ENCODE measurements at places on chromosomes 16 and 17. TPM values are rescaled to one million over a fixed set of nuclear protein-coding genes. Genes with fewer than 3 reads are reported as not detected.

GRCh38 chr17:39871801-39872200, 3.8 kb downstream of the ZPBP2 start:
- DNase-seq: no peak

DNA sequence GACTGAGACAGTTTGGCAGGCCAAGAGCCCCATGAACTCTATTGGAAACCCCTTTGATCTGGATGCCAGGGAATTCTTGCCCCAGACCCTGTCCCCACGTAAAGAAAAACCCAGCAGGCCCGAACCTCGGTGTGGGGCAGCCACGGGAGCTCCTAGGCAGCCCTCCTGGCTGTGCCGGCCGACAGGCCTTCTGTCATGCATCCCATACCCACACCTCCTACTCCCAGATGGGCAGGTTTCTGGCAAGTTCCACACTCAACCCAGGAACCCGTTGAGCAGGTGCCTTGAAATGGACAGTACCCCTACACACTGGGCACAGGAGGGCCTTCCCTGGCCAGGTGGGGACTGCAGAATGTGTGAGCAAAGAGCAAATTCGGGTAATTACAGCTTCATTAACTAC, 23.6 kb upstream of the ATP2C2 start:
- no peak for DNase-seq

- DNase-seq: no peak
Observed at GRCh38 chr16:66574081-66574480, 5.2 kb upstream of the CMTM2 start.

Gene ATP1B2
- not detected for total RNA-seq

Gene SKA2
- 12.4 TPM for total RNA-seq

Gene NOTUM
- not detected for total RNA-seq

Gene PIRT
- not detected for total RNA-seq

DNA sequence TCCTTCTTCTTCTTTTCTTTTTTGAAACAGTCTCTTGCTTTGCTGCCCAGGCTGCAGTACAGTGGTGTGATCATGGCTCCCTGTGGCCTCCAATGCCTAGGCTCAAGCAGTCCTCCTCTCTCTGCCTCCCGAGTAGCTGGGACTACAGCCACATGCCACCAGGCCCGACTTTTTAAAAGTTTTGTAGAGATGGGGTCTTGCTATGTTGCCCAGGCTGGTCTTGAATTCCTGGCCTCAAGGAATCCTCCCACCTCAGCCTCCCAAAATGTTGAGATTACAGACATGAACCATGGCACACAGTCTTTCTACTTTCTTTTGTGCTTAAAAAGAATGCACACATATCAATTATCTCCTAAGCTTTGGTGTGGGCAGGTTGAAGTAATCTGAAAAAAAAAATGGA, 61.0 kb upstream of the DNAJA2 start:
- DNase-seq: no peak

Gene CACNG3
- not detected for total RNA-seq

Gene SULT1A1
- total RNA-seq: 19.0 TPM

- DNase-seq: no peak
Observed at GRCh38 chr17:38697061-38697820, 7.8 kb upstream of the MLLT6 start.

- DNase-seq: no peak
Observed at GRCh38 chr16:19963301-19963700, 78.7 kb upstream of the GPRC5B start.

Gene FSCN2
- total RNA-seq: 4.2 TPM

Gene INO80E
- 84.8 TPM for total RNA-seq

DNA sequence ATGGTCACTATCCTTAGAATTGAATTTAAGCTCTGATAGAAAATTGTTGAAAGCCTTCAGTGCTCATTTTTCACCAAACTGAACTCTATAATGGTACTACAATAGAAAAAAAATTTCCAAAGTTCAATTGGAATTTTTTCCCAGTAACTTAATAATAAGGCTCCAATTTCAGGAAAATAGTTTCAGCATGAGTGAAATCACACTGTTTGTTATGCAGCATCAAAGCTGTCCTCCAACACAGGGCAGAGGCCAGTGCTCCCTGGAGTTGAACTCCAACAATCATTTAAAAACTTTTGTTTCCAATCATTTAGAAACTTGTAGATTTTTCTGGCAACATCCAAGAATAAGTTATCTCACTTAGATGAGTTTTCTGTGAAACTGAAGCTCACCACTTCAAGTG, 103.1 kb upstream of the HSBP1 start:
- DNase-seq: no peak

Gene CCR7
- 361 TPM for total RNA-seq

DNA sequence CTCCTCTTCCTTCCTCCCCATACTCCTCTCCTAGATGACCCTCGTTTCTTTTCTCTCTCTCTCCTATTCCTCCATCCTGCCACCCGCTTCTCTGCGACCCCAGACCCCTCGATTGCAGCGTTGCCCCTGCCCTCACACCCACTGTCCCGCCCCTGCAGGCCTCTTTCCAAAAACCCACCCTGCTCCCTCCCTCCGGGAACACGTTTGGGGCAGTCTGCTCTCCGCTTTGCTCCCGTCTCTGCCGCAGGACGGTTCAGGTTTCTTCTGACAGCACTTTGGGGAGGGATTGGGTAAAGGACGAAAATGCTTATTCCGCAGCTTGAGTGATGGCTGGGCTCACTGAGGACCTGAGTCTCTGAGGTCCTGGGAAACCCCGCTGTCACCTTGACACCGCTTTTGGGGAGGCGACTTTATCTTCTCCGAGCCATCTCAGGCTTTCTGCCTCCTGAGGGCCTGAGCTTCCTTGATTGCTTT, 690 bp downstream of the NDE1 start:
- peak; percentile 30 for DNase-seq

DNA sequence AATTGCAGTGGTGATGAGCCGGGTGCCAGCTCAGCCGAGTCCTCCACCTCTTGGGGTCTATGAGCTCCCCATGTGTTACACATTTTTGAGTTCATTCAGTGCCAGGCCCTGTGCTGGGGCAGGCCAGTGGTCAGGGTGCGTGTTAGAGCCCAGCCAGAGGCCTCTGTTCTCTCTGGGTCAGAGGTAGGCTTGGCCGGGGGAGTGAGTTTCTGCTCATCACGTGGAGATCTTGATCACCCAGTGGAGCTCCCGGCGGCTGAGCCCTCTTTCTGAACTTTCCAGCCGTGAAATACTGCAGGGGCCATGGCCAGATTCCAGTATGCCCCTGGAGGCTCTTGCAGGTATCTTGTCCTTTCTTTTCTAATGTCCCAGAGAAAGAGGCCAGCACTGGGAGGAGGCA, 93.0 kb downstream of the RAP1GAP2 start:
- no peak for DNase-seq

- no peak for DNase-seq
Observed at GRCh38 chr17:40445751-40446468, 2.7 kb downstream of the IGFBP4 start.

Gene LRRC37A
- total RNA-seq: 1.9 TPM

Gene VAT1L
- 0.12 TPM for total RNA-seq

DNA sequence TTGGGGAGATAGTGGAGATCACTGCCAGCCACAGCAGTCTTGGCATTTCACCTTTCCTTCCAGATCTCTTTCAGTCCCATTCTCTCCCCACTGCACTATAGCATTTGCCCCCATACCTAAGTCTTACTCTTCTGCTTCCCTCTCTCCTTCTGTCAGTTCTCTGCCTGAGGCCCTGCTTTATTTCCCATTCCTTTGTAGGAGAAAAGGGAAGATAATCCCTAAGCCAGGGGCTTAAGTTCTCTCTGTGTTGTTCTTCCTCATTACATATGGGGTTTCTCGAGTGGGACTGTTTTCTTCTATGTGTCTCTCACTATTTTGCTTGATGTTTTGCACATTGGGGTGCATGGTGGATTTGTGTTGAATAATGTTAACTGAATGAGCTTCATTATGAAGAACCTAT, 6.4 kb downstream of the KDM6B start:
- no peak for DNase-seq

DNA sequence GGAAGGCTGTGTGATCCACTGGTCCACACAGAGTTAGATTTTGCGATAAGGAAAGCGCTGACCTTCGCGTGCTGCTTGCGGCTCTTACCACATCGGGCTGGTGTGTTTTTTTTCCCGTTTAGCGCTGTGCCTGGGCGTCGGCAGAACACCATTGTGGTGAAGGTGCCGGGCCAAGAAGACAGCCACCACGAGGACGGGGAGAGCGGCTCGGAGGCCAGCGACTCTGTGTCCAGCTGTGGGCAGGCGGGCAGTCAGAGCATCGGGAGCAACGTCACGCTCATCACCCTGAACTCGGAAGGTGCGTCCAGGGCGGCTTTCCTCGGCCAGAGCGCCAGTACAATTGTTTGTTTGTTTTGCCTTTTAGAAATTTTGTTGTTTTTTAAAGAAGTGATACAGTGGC, 54.7 kb downstream of the BANP start:
- DNase-seq: no peak

Gene SAMD14
- total RNA-seq: 0.33 TPM

Gene CD19
- 6.6 TPM for total RNA-seq

GRCh38 chr16:51450909-51451308, 299.8 kb upstream of the SALL1 start:
- no peak for DNase-seq

DNA sequence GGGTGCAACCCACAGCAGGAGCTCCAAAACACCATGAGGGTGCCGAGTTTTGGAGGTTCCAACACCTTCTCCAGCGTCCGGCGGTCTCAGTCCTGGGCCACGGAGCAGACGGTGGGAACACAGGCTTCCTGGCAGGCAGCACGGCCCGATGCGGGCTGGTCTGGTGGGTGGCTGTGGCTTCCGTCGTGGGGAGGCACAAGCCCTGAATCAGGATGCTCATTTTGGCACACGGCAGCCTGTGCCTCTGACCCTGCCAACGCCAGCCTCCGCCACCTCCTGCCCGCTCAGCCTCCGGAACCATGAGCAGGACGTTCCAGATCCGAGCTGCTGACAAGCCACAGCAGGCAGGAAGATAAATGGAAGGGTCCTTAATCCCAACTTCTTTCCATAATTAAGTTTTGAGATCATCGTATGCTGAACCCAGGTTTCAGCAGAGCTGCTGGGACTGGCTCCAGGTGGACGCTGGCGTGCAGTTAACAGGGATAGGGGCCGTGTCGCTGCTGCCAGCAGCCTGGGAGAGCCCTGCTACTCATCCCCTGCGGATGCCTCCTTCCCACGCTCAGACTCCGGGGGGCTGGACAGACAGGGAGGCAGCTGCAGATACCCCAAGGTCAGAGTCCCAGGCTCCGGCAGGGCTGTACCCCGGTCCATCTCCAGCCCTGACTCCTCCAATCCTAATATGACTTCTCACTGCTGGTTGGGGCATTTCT, 136.6 kb downstream of the ENGASE start:
- no peak for DNase-seq

Data from T-cell (primary cell).